Epithelial cell of prostate (primary cell): ENCODE measurements at places on chromosomes 7 and 10.

GRCh38 chr7:29300026-29300480 is 105.5 kb downstream of the CHN2 start:
- DNase-seq = no peak

GRCh38 chr7:3280946-3281656 is 20.0 kb upstream of the SDK1 start:
- DNase-seq = no peak

GRCh38 chr7:42453931-42454361 is 216.9 kb upstream of the GLI3 start:
- DNase-seq = no peak

GRCh38 chr7:135723411-135723810 is 4.6 kb downstream of the SLC13A4 start:
- no peak for DNase-seq

DNA sequence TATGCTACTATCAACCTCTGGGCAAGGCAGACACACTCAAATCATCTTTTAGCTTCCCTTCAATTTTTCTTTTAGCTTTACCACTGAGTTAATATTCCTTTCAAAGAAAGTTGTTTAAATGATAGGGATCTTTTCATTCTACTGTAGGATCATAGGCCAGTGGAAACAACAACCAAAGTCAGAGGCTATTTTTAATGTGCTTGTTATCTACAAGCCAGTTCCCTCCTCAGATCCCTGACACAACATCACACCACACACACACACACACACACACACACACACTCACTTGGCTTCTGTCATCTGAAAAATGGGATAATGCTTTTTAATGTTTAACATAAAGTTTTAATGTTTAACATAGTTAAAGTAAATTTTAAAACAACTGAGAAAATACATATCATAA is 106.7 kb upstream of the CAV2 start:
- DNase-seq = no peak

DNA sequence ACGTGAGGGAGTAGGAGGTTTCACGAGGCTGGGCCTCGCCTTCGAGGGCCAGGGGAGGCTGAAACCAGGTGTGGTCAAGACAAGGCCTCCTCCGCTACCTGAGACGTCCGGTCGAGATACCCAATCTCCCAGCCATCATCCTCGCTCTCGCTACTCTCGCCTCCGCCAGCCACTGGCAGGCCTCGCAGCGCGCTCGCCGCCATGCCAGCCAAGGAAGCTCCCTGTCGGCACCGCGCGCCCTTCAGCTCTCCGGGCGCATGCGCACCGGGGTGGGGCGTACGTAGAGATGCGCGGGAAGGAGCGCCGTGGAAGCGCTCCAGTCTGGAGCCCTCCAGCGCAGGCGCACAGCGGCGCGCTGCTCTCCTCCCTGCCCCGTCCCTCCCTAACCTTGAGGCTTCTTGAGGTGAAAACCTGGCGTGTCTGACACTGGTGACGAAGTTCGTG is at the start of gene ASZ1:
ASZ1 (minus strand) TSS at position 236 of the 444 bp plus-strand sequence; CDS start at position 203, 33 bp downstream.
- DNase-seq = no peak

GRCh38 chr7:4085937-4086691 is 596.0 kb upstream of the FOXK1 start:
- DNase-seq = no peak

- no peak for DNase-seq
Measured at GRCh38 chr10:62244785-62245467, 23.7 kb downstream of the RTKN2 start.

- DNase-seq = no peak
Measured at GRCh38 chr10:21720090-21720489, 186.1 kb downstream of the MLLT10 start.

DNA sequence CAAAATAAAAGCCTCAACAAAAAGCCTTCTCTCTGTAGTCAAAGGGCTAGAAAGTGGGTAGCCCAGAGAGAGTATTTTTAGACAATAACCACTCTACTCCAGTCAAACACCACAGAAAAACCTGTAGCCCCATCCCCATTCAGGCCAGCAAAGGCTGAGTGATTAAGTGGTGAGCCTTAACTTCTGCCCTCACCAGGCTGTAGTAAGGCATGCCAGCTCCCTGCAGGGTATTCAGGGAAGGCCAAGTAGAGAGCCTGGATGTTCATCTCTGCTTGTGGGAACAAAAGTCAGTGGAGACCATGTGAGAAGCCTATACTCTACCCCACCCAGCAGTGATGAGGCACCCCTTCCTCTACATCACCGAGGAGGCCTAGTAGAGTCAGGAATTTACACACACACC is 51.2 kb downstream of the HIF1AN start:
- DNase-seq = no peak

- DNase-seq = peak; percentile 69
Measured at GRCh38 chr7:157318015-157318706, 18.6 kb upstream of the DNAJB6 start.

- no peak for DNase-seq
Measured at GRCh38 chr7:73463260-73463659, 29.7 kb downstream of the FZD9 start.

DNA sequence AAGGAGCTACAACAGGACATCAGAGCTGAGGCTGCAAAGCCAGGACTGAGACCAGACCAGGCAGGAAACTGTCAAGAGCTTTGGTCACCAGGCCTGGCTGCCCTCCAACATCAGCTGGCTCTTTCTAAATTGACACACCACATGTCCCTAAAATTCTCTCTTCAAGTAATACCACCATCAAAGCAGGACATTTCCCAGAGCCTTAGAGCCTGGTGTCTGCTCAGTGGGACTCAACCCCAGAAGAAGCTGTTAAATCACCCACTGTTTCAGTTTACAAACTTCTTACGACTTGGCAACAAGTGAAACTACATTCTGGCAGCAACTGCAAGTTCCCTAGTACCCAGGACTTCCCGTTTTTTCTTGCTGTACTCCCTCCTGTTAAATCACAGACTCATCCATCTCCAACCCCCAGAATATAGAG is 3.8 kb upstream of the IL6 start:
- DNase-seq = no peak

DNA sequence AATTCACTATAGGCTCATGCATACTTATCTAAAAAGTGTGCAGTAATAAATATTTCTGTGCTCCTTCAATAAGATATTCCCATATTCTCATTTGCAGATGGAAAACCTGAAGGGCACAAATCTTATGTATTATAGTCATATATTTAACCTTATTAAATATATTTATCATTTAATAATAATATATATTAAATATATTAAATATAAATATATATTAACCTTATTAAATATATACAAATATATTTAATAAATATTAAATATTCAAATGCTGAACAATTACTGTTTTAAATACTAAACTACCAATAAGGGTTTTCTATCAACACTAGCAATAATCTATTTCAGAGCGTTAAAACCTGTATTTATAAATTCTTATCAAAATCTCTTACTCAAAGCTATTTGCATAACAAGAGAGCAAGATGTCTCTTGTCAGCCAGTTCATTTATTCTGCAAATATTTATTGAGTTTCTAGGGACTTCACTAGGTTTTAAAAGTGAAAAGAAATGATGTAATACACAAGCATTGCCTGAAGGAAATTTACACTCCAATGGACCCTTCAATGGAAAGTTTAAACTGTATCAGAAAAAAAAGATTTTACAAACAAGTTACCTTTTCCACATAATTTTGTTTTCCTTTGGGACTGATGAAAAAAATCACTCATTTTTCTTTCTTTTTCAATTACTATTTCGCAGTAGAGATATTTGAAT is 159.2 kb downstream of the AGMO start:
- no peak for DNase-seq

DNA sequence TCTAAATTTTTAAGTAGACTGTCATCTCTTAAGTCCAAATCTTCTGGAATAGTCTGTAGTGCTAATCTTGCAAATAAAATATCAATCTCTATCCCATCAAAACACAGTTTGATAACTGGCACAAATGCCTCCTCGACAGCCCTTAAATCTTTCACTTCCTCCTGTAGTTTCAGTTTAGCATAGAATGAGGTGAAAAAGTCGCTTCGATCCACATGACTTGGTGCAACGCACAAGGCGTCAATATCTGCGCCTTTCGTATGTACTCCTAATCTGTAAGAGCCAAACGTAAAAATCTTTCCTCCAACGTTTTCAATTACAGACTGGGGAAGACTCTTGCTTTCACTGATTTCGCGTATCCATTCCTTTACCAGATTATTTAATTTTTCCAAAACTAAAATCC is 603 bp downstream of the PAPOLB start:
- no peak for DNase-seq

- no peak for DNase-seq
Measured at GRCh38 chr10:97713339-97713825, at the start of gene MARVELD1. Gene MARVELD1 (plus strand): TSS chr10:97713730. CDS start chr10:97713877, 147 bp downstream.

DNA sequence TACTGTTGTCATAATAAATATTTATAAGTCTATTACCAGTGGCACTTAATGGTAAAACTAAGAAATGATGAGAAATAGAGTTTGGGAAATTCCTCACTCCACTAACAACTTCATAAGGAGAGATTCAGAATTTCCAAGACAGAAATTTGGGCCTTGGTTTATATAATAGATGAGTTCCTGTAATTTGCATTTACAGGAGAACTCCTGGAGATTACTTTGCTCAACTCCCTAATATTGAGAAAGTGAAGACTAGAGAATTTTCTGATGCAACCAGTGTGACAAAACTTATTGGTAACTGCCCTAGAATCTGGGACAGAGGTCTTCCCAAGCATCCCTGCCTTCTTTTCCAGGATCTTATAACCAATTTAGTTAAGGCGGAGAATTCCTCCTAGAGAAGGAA is 49.1 kb upstream of the GSAP start:
- no peak for DNase-seq

DNA sequence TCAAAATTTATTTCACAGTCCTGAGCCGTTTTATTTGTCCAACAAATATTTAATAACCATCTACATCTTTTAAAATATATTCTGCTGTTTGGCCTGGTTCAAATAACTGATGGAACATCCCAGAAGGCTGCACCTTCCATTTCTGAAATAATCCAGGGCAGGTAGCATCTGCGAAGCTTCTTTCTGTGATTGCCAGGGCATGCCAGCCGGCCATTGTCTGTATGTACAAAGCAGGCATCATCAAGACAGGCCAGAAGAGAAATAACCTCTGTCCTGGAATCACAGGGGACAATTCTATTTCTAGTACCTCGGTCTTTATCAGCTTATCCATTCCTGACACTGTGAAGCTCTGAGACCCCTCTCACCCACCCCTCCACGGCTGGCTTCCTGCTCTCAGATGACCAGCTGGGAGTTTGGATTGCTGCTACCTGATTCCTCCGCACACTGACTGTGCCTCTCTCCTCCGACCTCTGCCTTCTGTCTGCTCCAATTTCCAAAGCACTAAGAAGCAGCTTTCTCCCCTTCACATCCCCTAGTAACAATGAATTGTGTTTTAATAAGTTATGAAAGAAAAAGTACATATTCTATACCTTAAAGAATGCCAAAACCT is 8.0 kb downstream of the DGKI start:
- no peak for DNase-seq

- no peak for DNase-seq
Measured at GRCh38 chr10:23088609-23089008, 6.8 kb upstream of the MSRB2 start.

DNA sequence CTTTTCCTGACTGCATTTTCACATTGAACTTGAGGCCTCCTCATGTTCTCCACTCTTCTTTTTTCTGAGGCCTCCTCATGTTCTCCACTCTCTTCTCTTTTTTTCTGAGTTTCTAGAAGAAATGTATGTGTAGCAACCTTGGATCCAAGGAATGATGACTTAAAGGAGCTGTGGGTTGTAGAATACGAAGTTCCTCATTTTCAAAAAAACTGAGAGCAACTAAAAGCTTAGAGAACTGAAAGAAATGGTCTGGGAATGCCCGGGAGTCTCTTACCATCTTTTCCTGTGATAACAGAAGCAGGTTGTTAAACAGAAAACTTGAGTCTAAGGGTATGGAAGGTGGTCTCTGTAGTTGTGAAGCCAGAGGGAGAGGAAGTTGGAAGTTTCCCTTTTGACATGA is 32.8 kb downstream of the MRPS33 start:
- DNase-seq = no peak

DNA sequence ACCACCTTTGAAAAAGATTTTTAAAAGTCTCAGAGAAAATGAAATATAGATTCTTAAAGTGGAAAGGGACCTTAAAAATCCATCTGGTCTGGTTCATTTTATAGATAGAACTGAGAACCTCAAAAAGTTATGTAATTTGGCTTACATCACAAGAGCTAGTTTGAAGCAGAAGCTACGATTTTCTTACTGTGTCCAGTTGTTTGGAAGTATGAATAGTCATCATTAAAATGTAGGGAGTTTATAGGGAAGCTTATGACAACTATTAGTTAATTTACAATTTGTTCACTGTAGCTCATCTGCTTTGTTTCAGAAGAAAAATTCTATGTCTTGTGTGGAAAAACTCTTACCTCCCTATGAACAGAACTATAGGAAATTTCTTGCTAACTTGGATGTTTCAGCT is 26.9 kb downstream of the ZEB1 start:
- DNase-seq = no peak

DNA sequence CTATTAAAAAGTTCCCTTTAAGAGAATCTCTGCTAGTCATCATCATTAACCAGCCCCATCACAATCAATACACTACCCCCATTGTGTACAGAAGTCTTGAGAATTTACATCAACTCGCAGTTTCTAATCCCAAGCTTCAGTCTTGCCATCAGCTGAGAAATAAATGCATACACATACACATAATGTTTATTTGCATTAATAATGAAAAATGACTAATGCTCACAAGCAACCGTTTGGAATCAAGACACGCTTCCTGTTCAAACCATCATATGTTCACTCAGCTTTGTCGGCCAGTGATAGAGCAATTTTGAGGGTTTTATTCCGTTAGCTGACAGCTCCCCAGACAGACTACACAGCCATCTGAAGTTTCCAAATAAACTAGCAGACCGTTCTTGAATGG is 287.1 kb downstream of the SFMBT2 start:
- DNase-seq = no peak

- no peak for DNase-seq
Measured at GRCh38 chr10:116452338-116452720, 24.7 kb downstream of the PNLIPRP3 start.

DNA sequence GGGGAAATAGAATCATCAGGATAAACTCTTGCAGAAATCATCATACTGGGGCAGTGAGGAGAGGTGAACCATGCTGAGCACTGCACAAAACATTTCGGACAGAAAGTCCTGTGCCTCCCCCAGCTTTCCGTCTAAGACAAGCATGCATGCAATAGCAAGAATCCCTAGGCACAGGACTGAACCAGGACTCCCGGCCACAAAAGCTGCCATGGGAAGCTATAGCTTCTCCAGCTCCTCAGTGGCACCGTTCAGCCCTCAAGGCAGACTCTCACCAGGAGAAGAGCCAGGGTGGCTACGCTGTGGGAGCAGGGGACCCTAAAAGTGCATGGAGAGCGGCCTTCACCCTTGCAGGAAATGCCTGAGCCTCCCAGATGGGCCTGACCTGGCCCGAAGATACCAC is 70.8 kb downstream of the ASB13 start:
- no peak for DNase-seq

- no peak for DNase-seq
Measured at GRCh38 chr7:41924796-41925195, 221.9 kb upstream of the INHBA start.

GRCh38 chr7:96953676-96954513 is 51.5 kb upstream of the DLX6 start:
- DNase-seq = no peak

GRCh38 chr7:92987095-92987494 is 130.7 kb downstream of the SAMD9 start:
- no peak for DNase-seq
